ENCODE measurements at places on chromosomes 12 and 14.

DNA sequence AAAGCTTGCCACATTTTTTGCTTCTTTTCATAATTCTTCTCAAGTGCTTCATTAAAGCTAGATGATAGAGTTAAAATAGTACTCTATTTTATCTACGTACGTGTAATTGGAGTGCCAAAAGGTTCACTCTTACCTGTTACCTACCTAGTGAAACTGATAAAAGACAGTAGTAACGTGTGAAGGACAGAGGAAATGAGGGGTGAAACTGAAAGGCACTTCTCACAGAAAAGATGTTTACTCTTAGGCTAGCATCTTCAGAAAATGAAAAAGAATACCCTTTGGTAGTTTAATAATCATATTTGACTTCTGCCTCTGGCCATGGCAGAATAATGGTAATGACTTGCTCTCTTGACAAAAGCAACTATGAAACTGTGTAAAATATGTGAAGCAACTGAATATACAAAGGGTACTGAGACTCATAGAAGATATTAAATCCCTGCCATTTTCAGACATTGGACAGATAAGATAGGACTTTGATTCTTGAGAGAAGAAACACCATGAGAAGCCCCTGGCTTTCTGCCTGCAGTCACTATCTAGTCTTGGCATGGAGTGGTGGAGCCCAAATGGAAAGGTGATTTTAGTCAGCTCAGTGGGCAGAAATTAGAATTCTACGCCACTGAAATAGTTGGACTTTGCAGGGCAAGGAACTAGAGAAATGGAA, 6.3 kb upstream of the EVL start:
- DNase-seq, result no peak

- DNase-seq, result no peak
Observed at GRCh38 chr12:12115514-12115913, 44.8 kb downstream of the BCL2L14 start.

- DNase-seq, result no peak
Observed at GRCh38 chr12:45975506-45975905, 14.9 kb downstream of the SCAF11 start.

DNA sequence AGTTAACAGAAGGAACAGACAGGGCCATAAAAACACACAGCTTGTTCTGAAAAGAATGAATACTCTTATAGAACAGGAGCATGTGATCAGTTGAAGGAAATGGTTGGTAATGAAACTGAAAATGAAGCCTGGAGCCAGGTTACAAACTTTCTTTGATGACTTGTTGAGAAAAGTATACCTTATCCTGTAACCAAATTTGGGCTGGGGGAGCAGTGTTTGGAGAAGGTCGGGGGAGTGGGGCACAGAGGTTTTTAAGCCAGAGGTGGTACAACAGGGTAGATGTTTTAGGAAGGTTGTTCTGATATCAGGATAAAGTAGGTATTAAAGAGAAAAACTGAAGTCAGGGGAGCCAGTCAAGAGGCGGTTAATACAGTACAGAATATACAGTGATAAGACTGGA, 8.2 kb downstream of the GOLT1B start:
- no peak for DNase-seq

GRCh38 chr12:20620261-20620660, 74.9 kb upstream of the SLCO1C1 start:
- no peak for DNase-seq

- no peak for DNase-seq
Observed at GRCh38 chr12:131032082-131032750, 78.5 kb downstream of the ADGRD1 start.

DNA sequence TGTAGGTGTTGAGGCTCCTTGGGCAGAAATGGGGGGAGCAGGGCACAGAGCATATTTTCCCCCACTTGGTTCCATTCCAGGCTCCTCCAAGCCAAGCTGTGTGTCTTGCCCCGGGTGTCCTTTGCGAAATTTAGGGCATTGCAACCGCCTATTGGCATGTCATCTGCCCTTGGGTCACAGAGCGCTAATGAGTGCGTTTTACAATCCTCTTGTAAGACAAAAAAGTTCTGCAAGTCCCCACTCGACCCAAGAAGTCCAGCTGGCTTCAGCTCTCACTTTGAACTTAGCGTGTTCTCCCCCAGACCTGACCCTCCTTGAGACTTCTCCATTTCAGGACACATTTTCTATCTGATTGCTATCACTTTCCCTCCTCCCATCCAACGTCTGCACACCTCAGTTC, 6.1 kb upstream of the LRTM2 start:
- no peak for DNase-seq

DNA sequence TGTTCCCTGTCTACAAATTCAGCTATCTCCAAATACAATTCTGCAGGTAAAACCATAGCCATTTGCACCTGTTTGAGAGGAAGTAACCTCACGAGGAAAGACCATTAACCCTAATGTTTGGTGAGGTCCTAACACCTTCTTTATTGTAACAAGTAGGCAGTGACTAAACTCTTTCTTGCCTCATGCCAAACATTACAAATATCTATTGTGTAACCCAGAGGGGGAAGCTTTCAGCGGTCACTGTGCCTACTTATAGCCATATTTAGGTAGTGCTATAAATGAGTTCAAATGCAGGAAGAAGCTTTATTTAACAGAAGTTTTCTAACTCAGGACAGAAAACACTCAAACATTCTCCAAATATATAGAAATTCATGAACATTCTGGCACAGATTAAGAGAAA, 252.7 kb downstream of the LRFN5 start:
- DNase-seq, result no peak

GRCh38 chr14:49194067-49194466, 392.1 kb downstream of the RPS29 start:
- DNase-seq, result no peak

- DNase-seq, result no peak
Observed at GRCh38 chr12:1616233-1617066, 12.6 kb upstream of the WNT5B start.

DNA sequence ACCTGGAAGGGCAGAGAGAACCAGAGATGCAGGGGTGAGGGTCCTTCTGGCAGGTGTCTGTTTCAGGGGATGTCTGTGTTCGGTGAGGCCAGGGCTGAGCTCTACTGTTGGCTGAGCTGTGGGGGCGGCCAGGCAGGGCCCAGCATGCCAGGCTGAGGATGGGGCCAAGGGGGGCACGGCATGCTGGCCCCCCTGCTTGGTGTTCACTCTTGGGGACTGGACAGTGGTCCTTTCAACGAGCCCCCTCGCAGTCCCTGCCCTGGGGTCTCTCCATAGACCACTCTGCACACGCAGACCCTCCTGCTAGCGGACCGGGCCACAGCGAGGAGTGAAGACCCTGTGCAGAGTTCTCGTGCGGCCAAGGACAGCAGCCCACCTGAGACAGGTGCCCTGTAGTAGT, 56.3 kb downstream of the KIF26A start:
- DNase-seq, result no peak

GRCh38 chr14:61130512-61131260, 149.6 kb downstream of the SLC38A6 start:
- DNase-seq, result no peak

DNA sequence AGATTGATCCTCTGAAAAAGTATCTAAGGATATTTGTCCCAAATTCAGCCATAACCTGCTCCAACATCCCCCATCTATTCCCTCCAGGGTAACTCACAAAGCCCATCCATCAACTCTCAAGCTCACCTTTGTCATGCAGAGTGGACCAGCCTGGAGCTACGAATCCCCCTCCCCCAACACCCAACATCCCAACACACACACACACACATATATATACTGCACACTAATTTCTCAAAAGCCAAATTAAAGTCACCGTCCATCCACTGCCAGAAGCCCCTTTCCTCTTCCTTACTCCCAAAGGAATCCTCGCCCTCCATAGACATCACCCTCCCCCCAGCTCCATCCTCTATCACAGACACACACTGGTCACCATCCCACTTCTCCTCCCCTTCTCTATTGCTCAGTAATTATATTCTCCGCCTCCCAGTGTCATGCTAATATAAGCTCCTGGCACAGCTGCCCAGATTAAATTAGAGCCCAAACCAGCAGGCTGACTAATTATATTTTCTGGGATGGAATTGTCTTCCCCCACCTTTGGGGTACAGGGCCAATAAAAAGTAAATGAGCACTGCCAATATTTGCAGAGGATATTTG, 13.5 kb upstream of the TESPA1 start:
- no peak for DNase-seq

DNA sequence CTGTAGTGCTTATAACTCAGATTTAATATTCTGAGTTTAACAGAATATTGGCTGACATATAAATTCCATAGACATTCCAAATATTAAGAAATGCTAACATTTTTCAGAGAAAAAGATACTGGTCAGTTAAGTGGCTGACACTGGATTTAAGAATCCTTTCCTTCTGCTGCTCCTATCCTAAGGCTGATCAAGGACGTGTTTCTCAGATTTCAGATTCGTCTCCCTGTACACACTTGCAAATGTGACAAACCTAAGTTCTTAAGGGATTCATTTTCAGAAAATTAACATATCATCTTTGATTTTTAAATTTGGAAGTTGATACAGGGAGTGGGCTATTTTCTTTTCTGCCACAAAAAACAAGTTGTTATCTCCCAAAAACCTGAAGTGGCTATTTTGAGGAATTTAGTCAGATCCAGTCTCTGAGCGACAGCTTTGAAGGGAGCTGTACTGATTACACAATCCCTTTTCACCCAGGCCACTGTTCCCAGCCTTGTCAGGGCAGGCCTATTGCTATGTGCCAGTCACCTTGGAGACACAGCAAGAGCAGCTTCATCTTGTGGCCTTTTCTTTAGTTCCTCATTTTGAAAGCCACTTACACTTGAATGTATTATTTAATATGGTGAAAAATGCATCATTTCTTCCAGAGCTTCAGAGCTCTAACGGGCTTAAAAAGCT, 370.6 kb downstream of the KCNH5 start:
- DNase-seq, result no peak

- no peak for DNase-seq
Observed at GRCh38 chr12:123384318-123384993, 524 bp downstream of the KMT5A start.

DNA sequence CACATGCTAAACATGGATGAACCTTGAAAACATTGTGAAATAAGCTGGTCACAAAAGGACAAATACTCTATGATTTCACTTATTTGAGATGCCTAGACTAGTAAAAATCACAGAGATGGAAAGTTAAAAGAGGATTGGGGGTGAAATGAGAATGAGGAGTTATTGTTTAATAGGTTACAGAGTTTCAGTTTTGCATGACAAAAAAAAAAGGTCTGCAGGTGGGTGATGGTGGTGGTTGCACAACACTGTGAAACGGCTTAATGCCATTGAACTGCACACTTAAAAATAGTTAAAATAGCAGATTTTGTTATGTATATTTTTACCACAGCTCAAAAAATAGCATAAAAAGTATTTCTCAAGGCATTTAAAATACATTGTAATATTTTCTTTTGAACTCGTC, 151.9 kb upstream of the NRXN3 start:
- no peak for DNase-seq

- DNase-seq, result no peak
Observed at GRCh38 chr14:94805680-94806288, 35.9 kb upstream of the GSC start.

- DNase-seq, result peak; percentile 1
Observed at GRCh38 chr12:101455685-101456084, 19.5 kb upstream of the SPIC start.

GRCh38 chr12:90036637-90037036, 328.0 kb upstream of the ATP2B1 start:
- no peak for DNase-seq

DNA sequence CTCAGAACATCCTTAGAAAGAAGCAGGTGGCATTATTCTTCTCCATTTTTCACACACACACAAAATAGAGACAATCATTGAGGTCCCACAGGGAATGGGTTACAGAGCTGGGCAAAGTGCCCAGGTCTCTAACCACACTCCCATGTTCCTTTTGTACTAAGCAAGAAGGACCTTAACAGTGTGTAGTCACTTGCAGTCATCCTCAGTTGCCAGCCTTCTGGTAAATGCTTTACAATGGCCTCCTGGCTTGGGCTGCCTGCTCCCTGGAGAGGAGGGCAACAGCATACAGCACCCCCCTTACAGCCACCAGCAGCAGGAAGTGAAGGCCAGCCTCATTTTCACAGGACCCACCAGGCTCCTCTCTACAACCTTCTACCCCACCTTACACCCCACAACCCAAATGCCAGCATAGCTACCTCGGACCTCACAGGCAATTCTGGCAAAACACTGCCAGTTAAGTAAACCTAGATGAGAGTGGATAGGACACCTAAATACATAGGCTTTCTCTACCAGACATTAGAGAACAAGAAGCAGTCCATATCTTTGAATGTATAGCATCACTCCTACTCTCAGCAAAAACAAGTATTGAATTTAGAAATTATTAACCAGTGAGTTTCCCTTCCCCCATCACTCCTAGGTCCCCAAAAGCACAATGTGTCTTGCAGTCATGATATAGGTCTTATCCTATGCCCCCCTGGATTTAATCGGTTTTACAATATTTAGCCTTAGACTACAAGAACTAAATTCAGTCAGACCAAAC, 88.1 kb downstream of the PPP2R5E start:
- DNase-seq, result no peak

DNA sequence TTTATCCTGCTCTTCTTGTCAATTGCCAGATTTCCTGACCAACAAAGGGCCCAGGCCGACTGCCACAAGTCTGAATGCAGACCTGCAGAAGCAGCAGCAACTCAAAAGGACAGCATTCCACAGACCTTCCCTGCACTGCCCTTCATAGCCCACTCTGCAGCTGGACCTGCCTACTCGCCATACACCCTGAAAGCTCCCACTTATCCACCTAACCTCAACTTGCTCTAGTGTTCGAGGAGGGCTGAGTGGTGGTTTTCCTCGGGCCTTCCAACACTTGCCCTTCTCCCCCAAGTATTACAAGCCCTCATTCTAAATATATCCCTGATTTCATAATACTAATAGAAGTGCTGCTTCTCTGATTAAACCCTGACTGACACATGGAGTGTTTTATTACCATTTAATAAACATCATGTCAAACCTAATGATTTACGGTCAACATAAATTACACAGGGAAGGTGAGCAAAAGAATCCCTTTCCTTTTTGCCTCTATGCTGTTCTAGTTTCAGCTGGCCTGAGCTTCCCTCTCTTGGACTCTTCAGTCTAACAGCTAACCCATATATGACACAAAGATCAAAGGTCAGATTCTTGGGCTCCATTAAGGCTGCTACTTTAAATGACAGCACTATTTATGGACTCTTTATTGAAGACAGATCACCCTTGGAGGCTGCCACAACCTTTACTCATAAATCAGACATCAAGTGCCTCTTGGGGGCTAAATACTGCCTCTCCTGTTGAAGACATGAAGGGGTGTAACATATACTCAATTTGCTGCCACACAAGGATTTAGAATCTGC, 1546.9 kb upstream of the TMEM132C start:
- no peak for DNase-seq

DNA sequence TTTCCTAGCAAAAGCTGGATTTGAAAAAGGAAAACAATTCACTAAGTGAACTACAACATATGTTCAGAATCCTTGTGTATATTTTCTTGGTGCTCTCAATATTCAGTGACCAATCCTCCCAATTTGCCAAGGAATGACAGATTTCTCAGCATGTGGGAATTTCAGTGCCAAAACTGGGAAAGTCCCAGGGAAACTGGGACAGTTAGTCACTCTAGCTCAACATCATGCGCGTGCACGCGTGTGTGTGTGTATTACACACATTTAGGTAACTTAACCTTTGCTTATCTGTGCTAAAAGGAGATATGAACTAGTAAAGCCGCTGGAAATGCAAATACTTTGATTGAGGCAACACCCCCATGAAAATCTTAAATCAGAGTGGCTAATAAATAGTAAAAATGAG, 26.1 kb upstream of the SLC6A13 start:
- DNase-seq, result no peak
